ENCODE measurements at places on chromosomes 11 and 22.
A peak's percentile ranks its signal among the peaks of the same experiment; 100 is the strongest.

- DNase-seq, result no peak
These were observed 76.7 kb downstream of the PISD start for GRCh38 chr22:31585161-31585859.

DNA sequence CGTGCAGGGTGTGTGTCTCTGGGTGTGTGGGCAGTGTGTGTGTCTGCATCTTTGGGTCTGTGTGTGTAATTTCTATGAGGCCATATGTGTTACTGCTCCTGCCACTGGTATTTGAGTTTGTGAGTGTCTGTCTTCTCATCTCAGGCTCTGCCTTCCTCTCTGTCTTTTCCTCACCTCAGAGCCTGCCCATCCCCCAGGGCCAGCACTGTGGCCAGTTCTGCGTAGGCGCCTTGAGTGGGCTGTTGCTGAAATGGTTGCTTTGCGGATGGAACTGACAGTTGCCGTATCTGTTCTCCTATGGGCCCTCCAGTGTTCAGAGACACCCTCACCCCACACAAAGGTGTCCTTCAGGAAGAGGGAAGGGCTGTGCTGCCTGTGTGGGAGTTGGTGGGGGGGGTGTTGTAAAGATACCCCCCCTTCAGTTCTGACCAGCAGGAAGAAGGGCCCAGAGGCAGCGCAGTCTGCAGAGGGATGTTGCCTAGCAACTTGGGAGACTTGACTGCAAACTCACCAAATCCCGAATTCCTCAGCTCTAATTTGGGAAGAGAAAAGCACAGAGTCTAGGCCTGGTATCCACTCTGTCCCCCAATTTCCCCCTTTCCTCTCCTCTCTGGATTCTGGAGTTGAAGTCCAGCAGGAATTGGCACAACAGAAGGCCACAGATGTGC lies 2.0 kb upstream of the NRGN start:
- no peak for DNase-seq

DNA sequence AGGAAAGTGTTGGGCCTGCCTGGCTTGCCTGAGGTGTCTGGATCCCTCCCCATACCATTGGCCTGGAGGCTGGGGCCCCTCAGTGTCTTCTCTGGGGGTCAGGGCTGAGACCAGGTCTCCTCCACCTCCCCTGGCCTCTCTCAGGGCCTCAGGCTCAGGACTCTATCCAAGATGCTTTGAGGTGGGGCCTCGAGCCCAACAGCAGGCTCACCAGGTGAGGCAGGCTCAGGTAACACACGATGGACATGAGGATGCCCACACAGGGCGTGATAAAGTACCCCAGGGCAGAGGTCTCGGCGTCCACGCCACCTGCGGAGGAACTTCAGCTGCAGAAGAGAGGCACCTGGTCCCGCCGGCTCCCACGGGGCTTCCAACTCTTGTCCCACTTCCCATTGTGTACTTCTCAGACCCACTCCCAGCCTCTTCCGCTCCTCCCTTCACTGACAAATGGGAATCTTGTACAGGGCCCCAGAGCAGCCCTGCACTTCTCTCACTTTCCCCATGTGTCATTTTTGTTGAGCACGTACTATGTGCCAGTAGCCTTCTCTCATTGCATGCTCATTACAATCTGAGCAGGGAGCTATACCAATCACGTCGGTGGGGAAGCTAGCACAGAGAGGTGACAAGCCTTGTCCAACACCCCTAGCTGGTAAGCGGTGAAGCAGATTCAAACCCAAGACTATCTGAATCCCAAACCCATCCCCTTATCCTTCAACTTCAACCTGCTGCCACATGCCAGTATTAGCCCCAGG lies 3.8 kb downstream of the SLC29A2 start:
- no peak for DNase-seq

- DNase-seq, result no peak
These were observed 74.5 kb downstream of the AMBRA1 start for GRCh38 chr11:46519351-46519750.

- no peak for DNase-seq
These were observed 192.6 kb downstream of the CASP12 start for GRCh38 chr11:104705490-104706190.

GRCh38 chr11:61815790-61816735 lies 740 bp downstream of the FADS1 start:
- peak; percentile 12 for DNase-seq

DNA sequence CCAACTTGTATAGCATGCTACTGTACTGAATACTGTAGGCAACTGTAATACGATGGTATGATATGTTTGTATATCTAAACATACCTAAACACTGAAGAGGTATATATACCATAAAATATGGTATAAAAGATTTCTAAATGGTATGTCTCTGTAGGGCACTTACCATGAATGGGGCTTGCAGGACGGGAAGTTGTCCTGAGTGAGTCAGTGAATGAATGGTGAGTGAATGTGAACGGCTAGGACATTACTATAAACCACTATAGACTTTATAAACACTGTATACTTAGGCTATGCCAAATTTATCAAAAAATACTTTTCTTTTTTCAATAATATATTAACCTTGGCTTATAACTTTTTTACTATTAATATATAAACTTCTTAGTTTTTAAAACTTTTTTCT lies 66.8 kb downstream of the ZC3H12C start:
- DNase-seq, result no peak

DNA sequence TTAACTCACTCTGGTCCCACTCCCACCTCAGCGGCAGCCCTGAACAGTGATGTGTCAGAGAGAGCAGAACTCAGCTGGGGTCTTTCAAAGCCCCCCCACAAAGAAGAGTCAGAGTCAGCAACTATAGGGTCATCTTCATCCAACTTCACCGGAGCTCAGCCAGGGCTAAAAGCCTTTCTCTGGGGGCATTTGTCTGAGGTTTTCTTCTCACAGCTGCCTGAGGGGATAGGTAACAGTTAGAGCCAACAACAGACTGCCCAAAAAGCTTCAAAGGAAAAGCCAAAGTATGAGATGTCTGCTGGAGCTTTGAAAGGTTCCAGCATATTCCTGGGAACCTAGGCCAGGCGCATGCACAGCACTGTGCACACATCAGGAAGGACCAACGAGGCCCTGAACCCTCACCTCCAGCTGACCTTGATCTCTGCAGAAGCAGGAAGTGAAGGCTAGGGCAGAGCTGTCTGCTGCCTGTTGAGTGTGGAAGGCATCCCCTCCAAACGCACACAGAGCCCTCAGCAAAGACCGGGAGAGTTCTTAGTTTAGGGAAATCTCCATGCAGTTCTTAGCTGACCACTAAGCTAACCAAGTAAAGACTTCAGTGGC lies 28.1 kb upstream of the COMT start:
- no peak for DNase-seq

- DNase-seq, result no peak
These were observed 55.8 kb downstream of the IGF2 start for GRCh38 chr11:2083411-2083810.

DNA sequence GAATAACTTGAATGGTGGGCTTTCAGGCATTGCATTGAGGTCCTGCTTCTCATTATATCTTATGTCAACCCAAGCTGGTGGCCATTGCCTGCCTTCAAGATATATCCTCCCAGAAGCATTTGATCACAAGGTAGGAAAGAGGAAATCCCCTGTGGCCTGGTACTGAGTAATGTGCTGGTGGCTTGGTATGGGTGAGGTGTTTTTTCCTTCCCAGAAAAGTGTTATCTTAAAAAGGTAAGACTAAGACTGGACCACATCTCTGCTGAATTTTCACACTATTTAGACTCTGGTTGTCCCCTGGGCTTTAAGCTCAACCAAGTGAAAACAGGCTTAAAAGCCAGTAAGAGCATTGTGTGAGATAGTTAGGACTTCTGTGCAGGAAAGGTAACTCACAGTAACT lies 3.7 kb downstream of the INSC start:
- no peak for DNase-seq

GRCh38 chr11:118996926-118997626 lies 862 bp upstream of the CENATAC start:
- peak; percentile 5 for DNase-seq

- no peak for DNase-seq
These were observed 261.4 kb downstream of the DDX10 start for GRCh38 chr11:108926171-108926840.

GRCh38 chr11:120613264-120614226 lies 102.0 kb downstream of the GRIK4 start:
- no peak for DNase-seq

GRCh38 chr11:117915672-117916235 lies 13.4 kb downstream of the TMPRSS13 start:
- no peak for DNase-seq

Measured in NCI-H1417 treated with DMSO at 0.1 percent for 48 hours (cell line).